ENCODE measurements at places on chromosomes 4 and X. TPM values are rescaled to one million over a fixed set of nuclear protein-coding genes. Genes with fewer than 3 reads are reported as not detected.

The VEGFD gene
- 0.11 TPM for total RNA-seq

The FHL1 gene
- 68.2 TPM for total RNA-seq

The WAS gene
- total RNA-seq, result not detected

The KDR gene
- 425 TPM for total RNA-seq

The FOXP3 gene
- total RNA-seq, result under 0.01 TPM

The PAGE4 gene
- total RNA-seq, result not detected

The ENPP6 gene
- 0.11 TPM for total RNA-seq

The AVPR2 gene
- total RNA-seq, result 3.5 TPM

The TSPYL2 gene
- total RNA-seq, result 9.0 TPM

The FAM53A gene
- total RNA-seq, result 0.65 TPM

The STARD8 gene
- total RNA-seq, result 54.2 TPM

The F9 gene
- not detected for total RNA-seq

The SMR3B gene
- total RNA-seq, result not detected

The S100G gene
- not detected for total RNA-seq

The NSG1 gene
- under 0.01 TPM for total RNA-seq

The NPY1R gene
- under 0.01 TPM for total RNA-seq

The NSUN7 gene
- total RNA-seq, result under 0.01 TPM

The SLC25A43 gene
- 14.1 TPM for total RNA-seq

The TRPC5OS gene
- total RNA-seq, result not detected

The SHROOM2 gene
- 11.0 TPM for total RNA-seq

The ARHGEF38 gene
- total RNA-seq, result not detected

The ITIH6 gene
- not detected for total RNA-seq

The PCSK1N gene
- 0.11 TPM for total RNA-seq

The CLIC2 gene
- 11.3 TPM for total RNA-seq

The CYBB gene
- total RNA-seq, result not detected

The CENPVL1 gene
- total RNA-seq, result not detected

The RASSF6 gene
- not detected for total RNA-seq

The USP17L12 gene
- not detected for total RNA-seq

The FGF16 gene
- not detected for total RNA-seq

The KLB gene
- under 0.01 TPM for total RNA-seq

The FGFBP2 gene
- not detected for total RNA-seq

The LGI2 gene
- under 0.01 TPM for total RNA-seq

The SHROOM3 gene
- total RNA-seq, result 0.17 TPM

The MAOB gene
- total RNA-seq, result 0.09 TPM

The LEF1 gene
- total RNA-seq, result 0.22 TPM

The GIMD1 gene
- not detected for total RNA-seq

The NDNF gene
- 3.4 TPM for total RNA-seq

The TKTL2 gene
- not detected for total RNA-seq

The CSAG3 gene
- total RNA-seq, result not detected

The RP2 gene
- 28.4 TPM for total RNA-seq

The ARHGAP6 gene
- total RNA-seq, result 1.5 TPM

The FAM236C gene
- total RNA-seq, result not detected

The BST1 gene
- 77.7 TPM for total RNA-seq

The ZNF141 gene
- 11.6 TPM for total RNA-seq

The IL15 gene
- 2.1 TPM for total RNA-seq

The LANCL3 gene
- total RNA-seq, result 0.43 TPM

The SPINK2 gene
- not detected for total RNA-seq

The ZMAT1 gene
- total RNA-seq, result 0.76 TPM

The CNKSR2 gene
- total RNA-seq, result not detected

The RBBP7 gene
- 118 TPM for total RNA-seq

The MAGEC2 gene
- total RNA-seq, result not detected

The PPEF1 gene
- not detected for total RNA-seq

The CLRN2 gene
- total RNA-seq, result not detected

The RBM46 gene
- not detected for total RNA-seq

The MAGEE2 gene
- not detected for total RNA-seq

The PAGE5 gene
- total RNA-seq, result not detected

The DHRSX gene
- total RNA-seq, result 18.2 TPM

The PHOX2B gene
- total RNA-seq, result not detected

The RAP2C gene
- total RNA-seq, result 12.1 TPM

Data from dermis lymphatic vessel endothelial cell (primary cell).